Endothelial cell (in vitro differentiated cells): ENCODE measurements at places on chromosomes 3 and 15.

DNA sequence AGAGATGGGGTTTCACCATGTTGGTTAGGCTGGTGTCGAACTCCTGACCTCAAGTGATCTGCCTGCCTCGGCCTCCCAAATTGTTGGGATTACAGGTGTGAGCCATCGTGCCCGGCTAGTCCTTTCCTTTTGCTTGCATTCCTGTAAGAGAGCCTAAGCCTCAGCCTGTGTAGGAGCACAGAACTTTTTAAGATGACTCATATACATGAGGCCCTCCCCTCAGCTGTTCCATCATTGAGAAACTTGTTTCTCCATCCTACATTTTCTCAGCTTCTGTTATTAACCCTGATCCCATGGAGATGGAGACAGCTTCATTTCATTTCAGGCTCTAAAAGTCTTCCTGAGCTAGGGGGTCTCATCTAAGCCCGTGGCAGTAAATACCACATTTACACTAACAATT, 123.3 kb downstream of the PLOD2 start:
- no peak for DNase-seq

GRCh38 chr15:85482894-85483293, 102.5 kb downstream of the AKAP13 start:
- no peak for DNase-seq

DNA sequence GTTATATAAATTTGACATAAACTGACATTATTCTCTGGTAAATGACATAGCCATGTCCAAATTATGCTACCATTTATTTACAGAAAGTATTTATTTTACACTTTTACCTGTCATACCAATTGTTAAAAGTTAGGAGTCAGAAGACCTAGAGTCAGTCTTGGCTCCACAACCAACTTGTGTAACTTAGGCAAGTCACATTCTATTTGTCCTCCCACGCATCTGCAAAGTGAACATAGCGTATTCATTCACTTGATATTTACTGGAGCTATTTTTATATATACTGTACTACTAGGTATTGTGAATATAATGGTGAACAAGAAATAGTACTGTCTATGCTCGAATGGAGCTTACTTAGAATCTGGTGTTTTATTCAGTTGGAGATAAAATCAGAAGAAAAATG, 78.7 kb downstream of the ZNF280D start:
- no peak for DNase-seq

GRCh38 chr15:81297603-81298575, 26.1 kb downstream of the STARD5 start:
- DNase-seq = no peak

GRCh38 chr3:174325834-174326700, 533.1 kb upstream of the NAALADL2 start:
- DNase-seq = no peak

DNA sequence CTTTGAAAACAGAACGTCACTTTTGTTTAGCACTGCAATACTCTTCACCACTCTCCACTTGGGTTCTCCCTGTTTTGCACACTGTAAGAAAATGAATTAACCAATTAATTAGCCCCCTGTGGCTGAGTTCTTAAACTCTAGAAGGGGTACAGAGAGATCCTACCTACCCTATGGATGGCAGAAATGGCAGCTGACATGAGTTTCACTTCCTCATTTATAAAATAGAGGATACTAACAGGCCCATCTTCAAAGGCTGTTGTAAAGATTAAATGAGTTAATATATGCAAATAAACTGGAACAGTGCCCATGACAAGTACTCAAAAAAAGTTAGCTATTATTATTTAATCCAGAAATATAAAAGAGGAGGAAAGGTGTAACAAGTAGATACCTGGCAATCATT, 36.9 kb downstream of the SUCLG2 start:
- DNase-seq = no peak

DNA sequence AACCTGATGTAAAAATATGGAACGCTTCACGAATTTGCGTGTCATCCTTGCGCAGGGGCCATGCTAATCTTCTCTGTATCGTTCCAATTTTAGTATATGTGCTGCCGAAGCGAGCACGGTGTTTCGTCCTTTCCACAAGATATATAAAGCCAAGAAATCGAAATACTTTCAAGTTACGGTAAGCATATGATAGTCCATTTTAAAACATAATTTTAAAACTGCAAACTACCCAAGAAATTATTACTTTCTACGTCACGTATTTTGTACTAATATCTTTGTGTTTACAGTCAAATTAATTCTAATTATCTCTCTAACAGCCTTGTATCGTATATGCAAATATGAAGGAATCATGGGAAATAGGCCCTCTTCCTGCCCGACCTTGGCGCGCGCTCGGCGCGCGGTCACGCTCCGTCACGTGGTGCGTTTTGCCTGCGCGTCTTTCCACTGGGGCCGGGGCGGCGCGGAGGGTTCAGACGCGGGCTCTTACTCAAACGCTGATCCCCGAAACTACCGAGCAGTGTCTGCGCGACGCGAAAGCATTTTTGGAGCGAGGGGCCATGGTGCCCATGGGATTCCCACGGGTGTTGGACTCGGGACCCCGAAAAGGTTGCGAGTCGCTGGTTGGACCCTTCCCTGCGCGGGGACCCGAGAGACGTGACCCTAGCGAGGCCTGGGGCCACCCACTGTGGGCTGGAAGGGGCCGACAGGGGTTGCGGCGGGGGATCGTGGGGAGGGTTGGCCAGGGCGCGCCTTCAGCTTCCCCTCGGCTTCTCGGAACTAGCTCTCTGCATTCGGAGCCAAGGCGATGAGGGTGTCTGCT, at the start of gene RNU6-1:
Gene RNU6-1, minus strand, starts transcription at position 117 of the 820 bp plus-strand sequence.
- peak; percentile 91 for DNase-seq

- no peak for DNase-seq
Observed at GRCh38 chr15:80459818-80460217, 55.6 kb downstream of the ARNT2 start.

GRCh38 chr3:13102386-13103345, 29.4 kb upstream of the IQSEC1 start:
- DNase-seq = no peak

DNA sequence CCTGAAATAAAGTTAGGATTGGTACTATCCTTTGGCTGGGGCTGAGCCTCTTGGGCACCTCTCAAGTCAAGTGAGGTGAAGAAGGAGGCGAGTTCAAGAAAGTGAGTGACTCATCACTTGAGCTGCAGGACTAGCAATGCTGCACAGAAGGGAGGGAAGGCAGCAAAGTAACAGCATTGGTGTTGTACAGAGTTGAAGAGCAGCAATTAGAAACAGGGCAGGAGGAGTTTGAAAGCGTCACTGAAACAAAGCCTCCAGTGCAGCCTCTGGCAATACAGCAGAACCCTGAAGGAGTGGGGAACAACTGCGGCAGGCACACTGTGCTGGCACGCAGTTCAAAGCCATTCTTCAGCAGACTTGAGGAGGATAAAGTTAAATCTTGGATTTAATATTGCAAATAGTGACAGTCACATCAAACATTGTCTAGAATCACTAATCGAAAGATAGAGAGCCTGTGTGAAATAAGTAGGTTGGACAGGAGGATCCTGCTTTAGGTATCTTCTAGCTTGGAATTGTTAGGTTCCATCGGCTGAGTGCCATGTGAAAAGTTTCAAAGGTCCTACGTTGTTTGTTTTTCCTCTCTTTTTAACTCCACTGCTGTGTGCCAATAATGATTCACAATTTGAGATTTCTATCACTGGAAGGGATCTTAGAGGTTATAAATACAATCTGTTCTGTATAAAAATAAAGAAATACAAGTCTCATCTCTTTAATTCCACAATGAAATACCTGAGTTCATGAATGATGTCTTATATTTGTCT, 479.8 kb downstream of the NAALADL2 start:
- DNase-seq = no peak

DNA sequence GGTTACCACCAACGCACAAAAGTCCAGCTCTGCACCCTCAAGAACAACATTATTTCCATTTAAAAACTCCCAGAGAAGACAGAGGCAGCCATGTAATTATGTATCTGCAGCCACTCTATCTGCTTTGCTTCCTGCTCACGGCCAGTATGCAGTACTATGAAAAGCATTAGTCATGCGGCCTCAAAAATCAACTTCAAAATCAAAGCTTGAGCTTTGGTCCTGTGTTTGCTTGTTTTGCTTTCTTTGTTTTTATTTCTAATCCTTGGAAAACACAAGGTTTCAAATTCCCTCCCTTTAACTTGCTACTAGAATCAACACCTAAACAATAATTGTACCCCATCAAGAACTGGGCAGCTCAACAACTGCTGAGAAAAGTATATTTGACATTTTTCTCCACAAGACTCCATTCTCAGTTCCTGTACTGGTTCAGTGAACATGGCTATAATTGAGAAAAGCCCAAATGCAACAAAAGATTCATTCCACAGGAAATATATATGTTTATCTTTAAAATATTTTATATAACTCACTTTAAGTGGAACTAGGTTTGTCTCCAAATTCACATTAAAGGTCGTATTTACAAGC, 37.6 kb downstream of the GBE1 start:
- DNase-seq = no peak

DNA sequence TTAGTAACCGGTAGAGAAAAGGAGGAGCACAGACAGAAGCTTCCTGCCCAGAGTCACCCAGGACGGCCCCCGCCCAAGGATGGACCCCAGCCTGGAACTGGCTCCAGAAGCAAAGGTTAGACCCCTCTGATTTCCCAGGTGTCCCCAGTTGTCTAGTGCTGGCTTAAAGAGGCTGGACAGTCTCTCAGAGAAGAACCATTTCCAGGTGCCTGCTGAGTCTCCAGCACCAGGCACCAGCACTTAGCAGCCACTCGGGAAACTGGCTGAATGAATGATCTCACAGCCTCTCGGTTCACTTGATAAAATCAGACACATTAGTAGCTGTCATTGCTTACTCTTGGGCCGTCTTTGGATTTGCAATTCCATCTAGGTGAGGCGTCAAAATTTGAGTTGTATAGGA, 139.7 kb upstream of the HES1 start:
- DNase-seq = no peak

GRCh38 chr15:74007820-74008371, 13.4 kb downstream of the PML start:
- DNase-seq = no peak

DNA sequence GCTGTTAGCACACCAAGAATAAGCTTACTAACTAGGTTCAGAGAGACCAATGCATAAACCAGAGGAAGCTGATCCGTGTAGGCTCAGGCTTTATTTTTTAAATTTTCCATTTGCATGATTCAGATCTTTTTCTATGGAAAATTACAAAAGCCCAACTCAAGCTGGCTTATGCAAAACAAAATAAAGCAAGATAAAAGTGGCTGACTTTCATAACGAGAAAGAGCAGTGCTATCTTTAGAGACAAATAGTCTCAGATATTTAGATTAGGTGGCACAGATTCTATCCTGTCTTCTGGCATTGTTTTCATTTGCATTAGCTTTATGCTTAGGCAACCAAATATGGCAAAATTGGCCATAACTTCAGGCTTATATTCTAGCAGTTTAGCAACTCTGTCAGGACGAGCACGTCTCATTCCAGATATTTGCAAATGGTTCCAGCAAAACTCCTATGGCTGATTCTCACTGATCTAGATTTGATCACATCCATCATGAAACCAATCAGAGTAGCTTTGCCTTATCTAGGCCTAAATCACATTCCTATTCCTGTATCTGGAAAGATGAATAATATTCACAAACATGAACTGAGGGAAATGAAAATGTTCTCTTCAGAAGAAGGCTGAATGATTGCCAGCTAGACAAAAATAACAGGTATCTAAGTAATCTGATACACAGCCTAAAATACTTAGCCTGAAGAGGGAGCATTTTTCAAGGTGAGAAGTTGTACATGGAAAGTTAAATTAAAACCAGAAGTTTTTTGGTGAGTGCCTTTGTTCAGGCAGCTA, 216.4 kb upstream of the DPPA4 start:
- DNase-seq = no peak

- no peak for DNase-seq
Observed at GRCh38 chr3:139757448-139758030, 79.8 kb upstream of the NMNAT3 start.

GRCh38 chr3:138912237-138912636, 34.7 kb downstream of the FOXL2 start:
- no peak for DNase-seq

GRCh38 chr3:53114011-53114400, 16.2 kb downstream of the RFT1 start:
- DNase-seq = peak; percentile 84

DNA sequence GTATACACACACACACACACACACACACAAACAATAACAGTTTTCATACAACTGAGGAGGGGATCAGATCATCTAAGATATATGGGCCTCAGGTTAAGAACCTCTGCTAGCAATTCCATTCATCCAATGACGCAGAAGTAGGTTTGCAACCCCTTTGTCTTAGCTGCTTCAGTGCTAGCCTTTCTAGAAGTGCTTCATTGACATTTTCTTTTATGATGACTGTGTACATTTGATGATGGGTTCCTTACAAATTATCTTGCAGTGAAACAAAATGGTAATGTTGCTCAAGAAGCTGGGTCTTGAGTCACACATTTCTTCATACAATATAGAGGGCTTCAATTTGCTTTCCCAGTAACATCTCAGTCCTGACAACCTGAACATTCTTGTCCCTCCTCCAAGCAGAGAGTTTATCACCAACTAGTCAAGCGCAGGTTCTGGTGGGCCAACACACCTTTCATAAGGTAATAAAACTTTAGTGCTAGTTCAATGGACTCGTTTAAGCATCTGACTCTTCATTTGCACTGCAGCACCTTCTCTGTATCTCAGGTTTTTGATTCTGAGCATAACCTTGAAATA, 269.5 kb downstream of the CNTN3 start:
- DNase-seq = no peak

- DNase-seq = no peak
Observed at GRCh38 chr3:156648086-156648485, 26.3 kb upstream of the TIPARP start.

DNA sequence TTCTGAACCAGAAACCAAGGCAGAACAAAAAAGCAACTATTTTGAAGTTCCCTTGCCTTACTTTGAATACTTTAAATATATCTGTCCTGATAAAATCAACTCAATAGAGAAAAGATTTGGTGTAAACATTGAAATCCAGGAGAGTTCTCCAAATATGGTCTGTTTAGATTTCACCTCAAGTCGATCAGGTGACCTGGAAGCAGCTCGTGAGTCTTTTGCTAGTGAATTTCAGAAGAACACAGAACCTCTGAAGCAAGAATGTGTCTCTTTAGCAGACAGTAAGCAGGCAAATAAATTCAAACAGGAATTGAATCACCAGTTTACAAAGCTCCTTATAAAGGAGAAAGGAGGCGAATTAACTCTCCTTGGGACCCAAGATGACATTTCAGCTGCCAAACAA, 4.6 kb downstream of the DTX3L start:
- DNase-seq = no peak

GRCh38 chr15:67396114-67396513, 124.8 kb upstream of the C15orf61 start:
- no peak for DNase-seq
